ENCODE measurements at places on chromosomes 4 and X.

- no peak for DNase-seq
Measured at GRCh38 chr4:94378047-94378446, 35.4 kb upstream of the HPGDS start.

DNA sequence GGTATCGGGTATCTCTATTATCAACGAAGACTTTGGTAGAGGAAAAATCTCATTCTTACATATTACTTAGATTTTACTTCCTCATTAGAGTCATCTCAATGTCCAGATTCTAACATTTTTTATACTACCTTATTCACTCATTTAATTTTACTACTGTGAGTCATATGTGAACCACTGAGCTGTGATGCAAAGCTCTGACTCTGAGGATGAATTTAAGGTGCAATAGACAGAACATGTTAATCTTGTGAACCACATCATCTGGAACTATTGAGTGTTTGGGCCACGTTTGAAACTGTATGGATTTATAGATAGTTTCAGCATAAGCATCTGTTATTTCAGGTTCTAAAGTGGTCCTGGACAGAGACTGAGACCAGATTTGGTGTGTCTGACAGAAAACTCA lies 78.4 kb downstream of the PWWP3B start:
- no peak for DNase-seq

- DNase-seq, result no peak
Measured at GRCh38 chr4:76582074-76582816, 147.2 kb downstream of the SHROOM3 start.

DNA sequence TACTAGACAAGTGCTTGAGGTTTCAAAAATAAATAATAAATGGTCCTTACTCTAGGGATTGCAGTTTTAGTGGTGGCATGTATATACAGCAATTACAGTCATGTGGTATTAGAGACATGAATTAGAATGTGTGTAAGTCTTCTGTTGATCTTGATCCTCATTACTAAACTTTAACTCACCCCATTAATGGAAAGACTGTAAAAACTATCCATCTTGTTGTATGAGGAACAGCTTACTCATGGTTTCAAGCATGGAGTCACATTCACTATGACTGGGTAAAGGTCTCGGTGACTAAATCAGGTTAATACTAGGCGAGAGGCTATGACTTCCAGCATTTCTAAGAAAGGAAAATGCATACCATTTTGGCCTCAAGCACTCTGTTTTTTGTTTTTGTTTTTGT lies 107.0 kb upstream of the HPGD start:
- no peak for DNase-seq

- no peak for DNase-seq
Measured at GRCh38 chrX:55695227-55696018, 22.1 kb upstream of the RRAGB start.

DNA sequence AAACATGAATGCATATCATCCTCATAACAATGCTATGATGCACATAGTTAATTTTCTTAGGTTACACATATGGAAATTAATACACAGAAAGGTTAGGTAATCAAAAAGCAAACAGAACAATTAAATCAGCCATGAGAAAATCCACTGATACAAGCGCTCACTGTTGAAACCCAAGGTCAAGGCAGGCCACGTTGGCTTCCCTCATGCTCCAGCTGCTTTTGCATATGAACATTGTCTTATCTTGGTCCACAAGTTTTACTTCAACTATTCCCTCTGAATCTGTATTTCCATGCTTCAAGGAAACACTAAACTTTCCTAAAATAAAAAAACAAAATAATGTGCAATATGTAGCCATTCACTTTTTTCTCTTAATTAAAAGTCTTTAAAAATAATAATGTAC lies 34.5 kb upstream of the PLA2G12A start:
- no peak for DNase-seq

DNA sequence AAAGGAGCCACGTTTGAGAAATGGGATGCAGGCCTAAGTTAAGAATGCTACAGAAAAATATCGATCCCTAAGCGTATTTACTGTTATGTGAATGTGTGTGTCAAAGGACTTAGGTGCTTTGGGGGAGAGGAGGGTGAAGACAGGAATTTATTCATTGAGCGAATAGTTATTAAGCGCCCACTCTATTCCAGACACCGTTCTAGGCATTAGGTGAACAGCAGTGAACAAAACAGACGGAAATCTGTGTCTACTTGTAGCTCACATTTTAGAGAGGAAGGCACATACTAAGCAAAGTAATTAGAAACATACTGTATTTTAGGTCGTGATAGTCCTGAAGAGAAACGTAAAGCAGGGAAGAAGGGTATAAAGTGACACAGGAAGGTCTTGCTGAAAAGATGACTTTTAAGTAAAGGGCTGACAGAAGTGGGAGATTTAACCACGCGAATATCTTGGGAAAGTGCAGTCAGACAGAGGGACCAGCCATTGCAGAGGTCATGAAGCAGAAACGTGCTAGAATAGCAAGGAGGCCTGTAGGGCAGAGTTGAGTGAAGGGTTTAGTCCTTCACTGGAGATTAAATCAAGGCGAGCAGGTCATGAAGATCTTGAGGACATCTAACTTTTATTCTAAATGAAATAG lies 541 bp downstream of the AIMP1 start:
- no peak for DNase-seq

DNA sequence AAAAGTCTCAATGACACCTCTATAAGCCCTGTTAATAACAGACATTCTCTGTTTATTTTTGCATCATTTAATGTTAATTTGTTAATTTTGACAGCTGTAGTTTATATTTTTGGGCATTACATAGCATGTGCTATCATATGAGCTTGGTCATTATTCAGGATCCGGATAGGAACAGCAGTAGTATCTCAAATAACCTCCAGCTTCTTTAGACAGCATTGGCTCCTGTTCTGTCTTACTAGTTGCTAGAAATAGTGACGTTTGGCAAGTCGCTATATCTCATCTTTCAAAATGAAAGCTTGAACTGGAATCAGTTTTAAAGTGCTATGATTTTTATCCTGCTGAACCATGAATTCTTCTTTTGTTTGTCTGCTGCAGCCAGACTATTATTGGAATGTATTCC lies 9.0 kb upstream of the ADGRA3 start:
- DNase-seq, result no peak

- DNase-seq, result peak; percentile 35
Measured at GRCh38 chr4:26238778-26239679, 81.8 kb upstream of the RBPJ start.

Data from GM04504 (cell line).